ENCODE measurements at places on chromosomes 1 and 21.

GRCh38 chr1:198156111-198156744, 570 bp upstream of the NEK7 start:
- DNase-seq: peak; percentile 51

DNA sequence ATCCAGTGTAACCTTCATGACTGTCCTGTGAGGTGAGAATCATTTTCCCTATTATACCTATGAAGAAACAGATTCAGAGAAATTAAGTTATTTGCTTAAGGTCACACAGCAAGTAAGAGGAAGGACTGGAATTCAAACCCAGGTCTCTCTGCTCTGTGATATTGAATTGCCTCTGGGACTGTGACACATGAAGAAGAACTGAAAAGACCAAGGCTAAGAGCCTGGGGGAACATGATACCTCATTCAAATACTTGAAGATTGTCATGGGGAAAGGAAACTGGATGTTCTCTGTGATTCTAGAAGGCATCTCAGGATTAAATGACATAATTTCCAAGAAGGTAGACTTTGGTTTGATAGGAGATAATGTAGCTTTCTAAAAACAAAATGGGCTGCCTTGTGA, 3.6 kb downstream of the WDTC1 start:
- no peak for DNase-seq

DNA sequence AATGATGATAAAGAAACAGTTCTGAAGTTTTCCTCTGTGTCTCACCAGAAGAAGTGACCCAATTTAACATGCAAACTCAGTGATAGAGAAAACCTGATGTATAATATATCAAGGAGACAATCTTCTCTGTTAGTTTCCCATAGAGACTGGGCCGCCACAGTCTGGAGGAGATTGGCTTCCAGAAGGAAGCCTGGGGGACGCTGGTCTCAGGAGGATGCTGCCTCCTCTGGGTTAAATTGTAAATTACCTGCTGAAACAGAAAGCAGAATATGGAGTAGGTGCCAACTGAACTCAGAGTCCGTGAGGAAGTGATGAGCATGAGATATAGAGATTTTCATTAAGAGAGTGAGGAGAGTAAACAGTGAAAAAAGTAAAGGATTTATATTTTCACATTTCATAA, 15.8 kb downstream of the OR14I1 start:
- DNase-seq: no peak

DNA sequence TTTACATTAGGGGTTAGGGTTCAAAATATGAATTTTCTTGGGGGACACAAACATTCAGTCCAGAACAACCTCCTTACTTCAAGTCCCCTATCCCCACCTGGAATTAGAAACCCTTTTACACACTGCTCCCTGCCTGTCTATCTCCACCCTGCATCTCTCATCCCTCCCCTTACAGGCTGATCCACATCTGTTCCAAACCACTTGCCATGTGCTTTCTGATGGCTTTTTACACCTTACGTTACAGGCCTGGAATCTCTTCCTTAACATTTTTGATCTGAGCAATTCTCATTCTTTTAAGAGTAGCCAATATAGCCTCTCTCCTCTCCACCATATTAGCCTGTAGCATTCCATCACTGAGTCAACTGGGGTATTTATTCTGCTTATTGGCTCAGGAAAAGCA, 122.0 kb downstream of the PTBP2 start:
- no peak for DNase-seq

GRCh38 chr1:39653546-39654031, 14.1 kb upstream of the HEYL start:
- DNase-seq: peak; percentile 86

DNA sequence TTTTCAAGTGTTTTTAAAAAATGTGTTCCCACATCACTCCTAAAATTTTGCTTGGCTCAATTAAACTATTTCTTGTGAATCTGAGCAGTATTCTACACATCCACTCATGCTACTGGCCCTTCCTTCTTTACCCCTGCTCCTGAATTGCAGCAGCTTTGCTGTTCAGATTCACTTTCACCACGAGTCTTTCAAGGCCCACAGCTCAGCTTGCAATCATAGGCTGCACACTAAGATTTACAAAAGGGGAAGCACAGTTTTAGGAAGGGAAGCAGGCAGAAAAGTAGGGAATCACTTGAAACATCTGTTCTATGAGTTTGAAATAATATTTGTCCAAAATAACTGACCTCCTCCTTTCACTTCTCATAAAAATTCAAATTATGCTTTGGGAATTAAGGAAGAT, 70.9 kb upstream of the EDEM3 start:
- no peak for DNase-seq

DNA sequence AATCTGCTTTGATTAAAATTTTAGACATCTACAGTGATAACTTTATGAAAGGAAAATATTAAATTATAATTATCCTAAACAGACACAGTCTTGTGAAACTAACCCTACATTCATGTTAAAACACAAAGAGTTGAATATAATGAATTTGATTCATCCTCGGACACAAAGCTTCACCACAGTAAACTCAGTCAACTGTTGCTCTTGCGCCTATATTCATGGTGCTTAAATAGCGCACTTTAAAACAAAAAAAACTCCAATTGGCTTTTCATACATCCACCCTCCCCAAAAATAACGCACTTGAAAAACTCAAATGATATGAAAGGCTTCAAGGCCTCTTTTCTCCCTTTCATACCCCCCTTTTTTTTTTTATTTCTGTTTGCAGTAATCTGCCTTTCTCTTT, 260.3 kb downstream of the FAF1 start:
- DNase-seq: no peak

DNA sequence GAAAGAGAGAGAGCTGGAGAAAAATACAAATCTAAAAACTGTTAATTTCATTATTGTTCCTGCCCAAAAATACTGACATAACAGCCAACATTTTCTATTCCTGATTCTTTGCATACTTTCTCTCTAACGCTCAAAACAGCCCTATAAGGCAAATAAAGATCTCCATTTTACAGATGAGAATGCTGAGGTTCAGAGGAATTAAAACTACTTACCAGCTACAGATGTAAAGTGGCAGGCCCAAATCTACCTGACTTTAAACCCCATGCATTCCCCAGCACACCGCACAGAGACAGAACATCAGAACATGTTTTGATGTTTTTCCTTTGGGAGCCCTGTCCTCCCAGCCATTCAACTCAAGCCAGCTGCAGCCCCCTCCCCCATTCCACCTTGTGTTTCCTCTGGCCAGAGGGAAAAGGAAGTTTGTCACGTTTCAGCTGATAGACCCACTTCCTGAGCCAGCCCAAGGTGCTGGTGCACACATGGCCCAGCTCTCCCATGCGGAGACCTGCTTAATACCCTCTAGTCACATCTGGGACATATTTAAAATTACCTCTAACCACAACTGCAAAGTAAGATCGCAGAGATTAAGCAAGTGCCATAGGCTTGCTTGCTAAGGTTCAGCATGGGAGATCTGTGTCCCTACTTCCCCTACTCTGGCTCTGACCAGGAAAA, 133.1 kb upstream of the NFIA start:
- no peak for DNase-seq

DNA sequence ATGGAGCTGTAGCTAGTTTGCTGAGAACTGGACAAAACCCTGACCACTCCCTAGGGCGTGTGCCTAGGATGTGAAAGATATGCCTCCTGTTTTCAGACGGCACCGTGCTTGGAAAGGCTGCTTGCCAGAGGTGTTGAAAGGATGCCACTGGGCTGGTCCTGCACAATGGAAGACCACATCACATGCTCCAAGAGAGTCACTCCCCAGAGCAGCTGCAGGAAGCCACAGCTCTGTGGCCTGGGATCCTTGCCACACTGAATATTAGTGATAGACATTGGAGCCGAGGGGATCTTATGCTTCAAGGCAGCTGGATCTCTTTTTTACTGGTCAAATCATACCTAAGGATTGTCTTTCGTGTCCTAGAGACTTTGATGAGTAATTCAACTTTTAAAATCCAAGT, 6.6 kb upstream of the APP start:
- DNase-seq: peak; percentile 30

- no peak for DNase-seq
Measured at GRCh38 chr1:6976044-6976375, 190.8 kb downstream of the CAMTA1 start.

GRCh38 chr21:35954066-35954465, 106.3 kb downstream of the SETD4 start:
- DNase-seq: no peak

- DNase-seq: peak; percentile 54
Measured at GRCh38 chr1:229024528-229025130, 246.3 kb upstream of the RAB4A start.

DNA sequence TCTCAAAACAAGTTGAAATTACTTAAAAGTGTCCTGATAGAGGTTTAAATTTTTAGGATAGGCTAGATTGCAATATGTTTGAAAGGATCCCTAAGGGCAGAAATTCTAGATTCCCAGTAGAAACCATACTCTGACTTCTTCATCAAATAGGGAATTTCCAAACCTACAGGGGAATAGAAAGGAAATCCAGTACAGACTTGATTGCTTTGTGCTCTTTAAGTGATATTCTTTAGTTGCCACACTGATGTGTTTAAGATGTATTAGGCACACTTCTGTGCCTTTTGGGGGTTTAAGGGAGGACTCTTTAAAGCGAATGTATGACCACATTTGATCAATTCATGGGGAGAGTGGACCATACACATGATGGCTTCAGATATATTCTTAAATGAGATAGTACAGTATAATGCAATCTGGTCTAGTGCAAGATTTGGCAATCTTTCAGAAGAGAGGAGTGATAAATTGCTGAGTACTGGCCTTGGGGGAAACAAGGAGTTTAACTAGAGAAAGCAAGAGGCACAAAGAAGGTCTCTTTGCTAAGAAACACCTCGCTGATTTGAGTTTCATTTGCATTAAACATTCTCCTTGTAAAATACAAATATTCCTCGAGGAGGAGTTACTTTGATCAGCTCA, 268.8 kb upstream of the NR5A2 start:
- no peak for DNase-seq

DNA sequence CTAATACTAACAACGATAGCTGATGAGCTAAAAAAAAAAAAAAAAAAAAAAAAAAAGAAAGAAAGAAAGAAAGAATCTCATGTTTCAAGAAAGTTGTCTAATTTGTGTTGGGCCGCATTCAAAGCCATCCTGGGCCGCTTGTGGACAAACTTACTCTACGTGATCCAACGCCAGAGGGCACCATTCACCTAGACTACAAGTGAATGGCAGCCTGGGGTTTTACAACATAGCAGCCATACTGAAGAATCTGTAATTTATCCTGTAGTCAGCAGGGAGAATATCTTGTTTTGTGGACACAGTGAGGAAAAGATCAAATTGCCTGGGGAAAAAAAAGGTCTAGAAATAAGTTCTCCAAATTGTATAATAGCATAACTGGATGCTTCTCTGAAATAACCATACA, 47.0 kb downstream of the CYP2J2 start:
- DNase-seq: peak; percentile 65

DNA sequence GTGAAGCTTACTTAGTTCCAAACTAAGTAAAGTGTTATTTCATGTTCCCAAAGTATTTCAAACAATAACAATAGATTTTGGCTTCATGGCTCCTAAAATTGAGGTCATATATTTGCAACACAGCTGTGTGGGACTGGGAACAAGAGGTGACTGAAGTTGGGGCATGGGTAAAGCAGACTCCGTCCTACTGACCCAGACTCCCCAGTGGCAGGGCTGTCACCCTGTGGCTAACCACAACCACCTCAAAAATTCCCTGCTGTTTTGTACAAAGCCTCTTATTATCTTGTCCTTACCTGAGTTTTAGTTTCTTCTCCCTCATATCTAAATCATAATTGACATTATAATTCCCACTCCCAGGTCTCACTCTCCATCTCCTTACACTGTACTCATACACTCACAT, 117.6 kb downstream of the PTGER3 start:
- no peak for DNase-seq

- no peak for DNase-seq
Measured at GRCh38 chr1:69411617-69412016, 156.1 kb upstream of the LRRC7 start.

GRCh38 chr21:31339721-31340120, 4.3 kb downstream of the TIAM1 start:
- DNase-seq: no peak

GRCh38 chr1:200429221-200429751, 19.4 kb upstream of the ZNF281 start:
- no peak for DNase-seq

GRCh38 chr21:35502821-35503220, 453.7 kb upstream of the RUNX1 start:
- no peak for DNase-seq

- no peak for DNase-seq
Measured at GRCh38 chr1:3368711-3369445, 85.6 kb upstream of the ARHGEF16 start.

DNA sequence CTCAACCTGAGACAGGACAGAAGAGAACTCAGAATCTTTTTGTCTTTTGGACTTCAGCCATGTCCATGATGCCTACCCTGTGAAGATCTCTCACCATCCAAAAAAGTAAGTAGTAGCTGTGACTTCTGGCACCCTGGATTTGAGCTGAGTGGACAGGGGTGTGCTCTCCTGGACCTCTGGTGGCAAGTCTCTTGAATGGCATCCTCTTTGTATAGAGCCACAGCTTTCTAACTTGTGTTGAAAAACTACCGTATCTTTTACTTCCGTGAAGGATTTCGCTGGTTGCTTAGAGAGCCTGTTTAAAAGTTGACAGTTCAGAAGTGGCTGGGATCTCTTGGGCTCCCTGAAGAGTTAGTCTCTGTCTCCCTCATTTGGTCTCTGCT, 1.8 kb downstream of the MFN2 start:
- DNase-seq: no peak

DNA sequence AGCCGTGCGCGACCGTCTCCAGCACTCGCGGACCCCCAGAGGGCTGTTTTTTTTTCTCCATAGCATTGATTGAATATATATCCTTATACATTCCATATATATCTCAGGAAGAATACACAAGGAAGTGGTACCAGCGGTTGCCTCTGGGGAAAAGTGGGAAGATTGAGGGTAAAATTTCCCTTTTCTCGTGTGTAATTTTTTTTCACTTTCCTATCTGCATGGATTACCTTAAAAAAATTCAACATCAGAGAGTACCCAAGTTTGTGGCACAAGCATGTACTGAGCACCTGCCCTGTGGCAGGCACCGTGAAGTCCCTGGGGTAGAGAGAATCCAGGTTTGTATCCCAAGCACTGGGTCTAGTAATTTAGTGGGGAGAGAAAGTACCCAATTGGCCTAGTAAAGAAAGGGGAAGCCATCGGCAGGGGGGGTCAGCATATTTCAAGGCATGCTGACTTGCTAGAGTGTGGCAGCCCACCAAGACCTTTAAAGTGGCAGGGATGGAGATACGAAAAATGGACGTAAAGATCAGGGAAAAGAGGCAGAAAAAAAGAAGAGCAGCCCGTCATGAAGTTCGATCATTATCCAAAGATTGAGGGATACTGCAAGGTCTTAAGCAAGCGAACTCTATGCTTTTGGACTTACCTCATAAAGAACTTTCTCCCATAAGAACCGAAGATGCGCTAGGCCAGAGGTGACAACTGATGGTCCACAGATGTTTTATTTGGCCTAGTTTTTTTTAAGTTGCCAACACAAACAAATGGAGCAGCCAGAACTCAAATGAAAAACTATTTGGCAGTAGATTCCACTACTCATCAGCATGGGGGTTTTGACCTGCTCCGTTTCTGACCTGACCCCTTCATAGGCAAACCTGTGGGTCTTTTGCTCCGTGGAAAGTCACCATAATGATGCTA, 1.5 kb upstream of the HMGN1 start:
- DNase-seq: no peak
